ENCODE measurements at places on chromosomes 2 and 18.
A peak's percentile ranks its signal among the peaks of the same experiment; 100 is the strongest.

GRCh38 chr18:32308493-32309120 lies 118.8 kb downstream of the MEP1B start:
- no peak for DNase-seq

- DNase-seq = no peak
Observed at GRCh38 chr2:105790461-105791149, 45.9 kb downstream of the NCK2 start.

GRCh38 chr2:40037303-40037702 lies 258.2 kb upstream of the THUMPD2 start:
- DNase-seq = peak; percentile 50

- DNase-seq = no peak
Observed at GRCh38 chr2:100224988-100225710, 82.8 kb upstream of the AFF3 start.

DNA sequence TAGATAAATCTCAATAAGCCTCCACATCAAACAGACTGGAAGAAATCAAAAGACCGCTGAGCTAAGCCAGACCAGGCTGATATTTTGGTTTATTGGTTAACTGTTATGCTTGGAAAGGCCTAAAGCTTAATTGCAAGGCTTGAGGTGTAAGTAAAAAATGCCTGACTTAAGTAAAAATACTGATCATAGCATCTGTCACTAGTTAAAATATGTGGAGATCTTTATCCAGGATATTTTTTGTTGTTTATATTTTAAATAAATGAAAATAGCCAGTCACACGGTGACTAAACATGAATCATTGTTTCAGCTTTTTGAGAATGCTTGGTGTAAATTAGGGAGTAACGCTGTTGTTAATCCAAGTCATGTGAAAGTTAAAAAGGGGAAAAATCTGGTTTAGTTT lies 127.9 kb downstream of the THADA start:
- no peak for DNase-seq

DNA sequence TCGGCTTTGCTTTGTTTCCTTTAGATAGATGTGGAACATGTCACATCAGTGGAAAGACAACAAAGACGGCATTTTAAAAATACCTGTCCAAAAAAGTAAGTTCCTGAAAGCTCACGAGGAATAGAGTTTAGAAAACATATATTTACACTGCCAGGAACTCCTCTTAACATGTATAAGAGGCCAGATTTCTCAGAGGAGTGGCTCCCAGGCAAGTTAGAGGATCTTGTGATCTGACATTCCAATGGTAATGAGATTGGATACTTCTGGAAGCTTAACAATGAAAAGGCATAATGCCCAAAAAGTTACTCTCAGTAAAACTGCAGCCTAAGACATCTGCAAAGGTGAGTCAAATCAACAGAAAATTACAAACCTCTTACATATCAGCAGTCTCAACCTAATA lies 77.1 kb downstream of the CYRIA start:
- no peak for DNase-seq
